Gastroesophageal sphincter (tissue), 4 donors: ENCODE measurements at places on chromosomes 5 and 9.

GRCh38 chr9:6758248-6758497 is 400 bp downstream of the KDM4C start:
- peak; percentile 18 for ATAC-seq

DNA sequence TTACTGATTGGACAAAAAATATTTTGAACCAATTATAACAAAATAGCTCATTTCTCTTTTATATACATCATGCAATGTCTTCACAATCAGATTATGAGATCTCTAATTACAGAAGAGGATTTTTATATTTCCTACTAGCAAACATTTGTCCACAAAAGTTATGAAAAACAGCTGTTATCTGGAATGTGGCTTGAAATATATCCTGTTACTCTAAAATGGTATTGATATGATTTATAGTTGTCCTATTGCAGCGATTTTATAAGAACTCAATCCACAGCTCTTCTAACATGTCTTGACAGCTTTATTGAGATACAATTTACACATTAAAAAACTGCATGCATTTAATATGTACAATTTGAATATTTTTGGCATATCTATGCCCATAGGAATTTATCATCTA is 779.9 kb upstream of the ACO1 start:
- ATAC-seq = no peak

- no peak for ATAC-seq
Observed at GRCh38 chr5:10366310-10367272, 13.1 kb downstream of the MARCHF6 start.

GRCh38 chr9:105890046-105890822 is 195.9 kb downstream of the TMEM38B start:
- no peak for ATAC-seq

DNA sequence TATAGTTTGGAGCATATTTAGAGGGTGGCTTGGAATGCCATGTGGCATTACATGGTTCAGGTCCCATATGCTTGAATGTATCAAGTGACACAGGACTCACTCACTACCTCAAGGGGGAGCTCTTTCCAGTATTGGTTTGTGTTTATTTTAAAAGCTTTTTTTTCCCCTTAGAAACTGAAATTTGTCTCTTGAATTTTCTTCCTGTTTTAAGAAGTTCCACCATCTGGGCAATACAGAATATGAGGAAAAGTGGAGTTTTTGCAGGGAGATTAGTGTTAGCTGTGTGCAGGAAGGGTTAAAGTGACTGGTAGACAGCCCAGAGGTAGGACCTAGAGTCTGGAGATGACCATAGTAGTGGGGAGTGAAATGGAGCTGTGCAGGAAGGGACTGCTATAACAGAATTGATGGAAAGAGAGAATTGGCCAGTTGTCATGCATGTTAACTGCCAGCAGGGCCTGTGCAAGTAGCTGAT is 36.6 kb downstream of the CTNNA1 start:
- no peak for ATAC-seq

GRCh38 chr5:167152561-167152960 is 1138.9 kb upstream of the WWC1 start:
- ATAC-seq = no peak

DNA sequence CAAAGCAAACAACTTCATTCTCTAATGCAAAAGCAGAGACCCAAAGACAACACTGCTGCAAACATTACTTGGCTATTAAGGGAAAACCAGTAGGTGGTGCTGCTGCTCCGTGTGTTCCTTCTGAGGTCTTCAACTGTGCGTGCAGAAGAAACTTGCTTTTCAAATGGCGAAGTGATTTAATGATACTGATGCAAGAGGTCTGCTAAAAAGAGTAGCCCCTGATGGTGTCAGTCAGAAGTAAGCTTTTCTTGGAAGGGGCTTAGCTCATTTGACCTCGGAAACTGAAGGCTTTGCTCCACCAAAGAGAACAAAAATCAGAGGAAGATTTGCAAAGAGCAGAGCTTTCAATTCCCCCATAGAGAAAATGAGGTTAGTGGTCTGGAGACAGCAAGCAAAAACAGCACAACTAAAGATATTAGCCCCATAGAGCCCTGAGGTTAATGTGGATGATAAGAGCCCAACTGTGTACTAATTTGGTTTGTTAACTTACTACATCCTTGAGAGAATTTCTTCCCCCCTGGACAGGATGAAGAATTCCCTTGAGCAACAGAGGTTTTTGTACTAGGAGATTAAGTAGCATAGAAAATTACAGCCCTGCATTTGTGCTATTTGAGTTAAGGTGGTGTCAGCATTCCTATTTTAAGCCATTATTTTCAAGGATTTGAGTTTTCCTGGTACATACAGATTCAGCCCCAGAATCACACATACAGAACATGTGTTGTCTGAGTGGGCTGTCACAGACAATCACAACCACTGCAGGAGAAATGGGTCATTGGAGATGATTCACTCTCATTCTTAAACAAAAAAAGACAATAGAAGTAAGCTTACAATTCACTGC is 153.2 kb upstream of the C9orf72 start:
- peak; percentile 28 for ATAC-seq
